ENCODE measurements at places on chromosomes 7 and 10.

DNA sequence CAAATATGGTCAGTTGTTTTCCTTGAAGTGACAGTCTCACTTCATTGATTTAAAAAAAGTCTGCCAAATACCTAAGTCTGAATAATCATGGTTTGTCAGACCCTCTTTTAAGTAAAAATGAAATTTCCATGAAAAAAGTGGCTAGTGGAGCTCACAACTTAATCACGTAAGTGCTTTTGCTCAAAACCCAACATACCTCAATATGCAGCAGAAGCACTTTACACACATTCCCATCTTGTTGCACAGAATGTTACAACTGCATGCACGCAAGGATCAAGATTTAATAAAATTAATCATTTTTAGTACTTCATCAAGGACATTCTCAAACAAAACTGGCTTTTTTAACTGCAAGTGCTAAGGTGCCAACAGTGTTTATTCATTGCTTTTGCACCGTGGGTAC is 21.6 kb downstream of the EZH2 start:
- DNase-seq, result no peak

DNA sequence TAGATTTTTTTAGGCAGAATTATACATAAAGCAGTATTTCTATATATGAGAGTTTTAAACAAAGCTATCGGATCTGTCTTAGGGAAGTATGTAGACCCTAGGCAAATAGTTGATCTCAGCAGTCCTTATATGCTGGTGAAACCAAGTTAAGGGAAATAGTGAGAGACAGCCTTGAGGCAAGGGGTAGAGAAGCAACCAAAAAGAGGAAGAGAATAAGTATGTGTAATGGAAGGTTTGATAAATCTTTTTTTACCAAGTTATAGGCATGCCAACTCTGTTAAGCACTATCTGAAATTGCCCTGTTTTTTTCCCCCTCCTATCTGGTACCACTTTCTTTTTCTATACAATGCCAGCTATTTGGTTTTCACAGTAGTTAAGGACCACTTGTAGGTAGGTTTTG is 19.9 kb downstream of the SPAG6 start:
- no peak for DNase-seq

DNA sequence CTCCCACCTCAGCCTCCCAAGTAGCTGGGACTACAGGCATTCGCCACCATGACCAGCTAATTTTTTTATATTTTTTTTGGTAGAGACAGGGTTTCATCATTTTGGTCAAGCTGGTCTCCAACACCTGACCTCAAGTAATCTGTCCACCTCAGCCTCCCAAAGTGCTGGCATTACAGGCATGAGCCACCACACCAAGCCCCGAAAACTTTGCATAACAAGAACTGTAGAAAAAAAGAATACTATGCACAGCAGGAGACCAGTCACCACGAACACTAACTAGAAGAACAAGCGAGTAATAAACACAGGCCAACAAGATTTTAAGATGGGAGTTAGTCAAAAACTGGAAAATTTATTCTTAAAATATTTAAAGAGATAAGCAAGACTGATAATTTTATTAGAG is 447.0 kb downstream of the ETV1 start:
- no peak for DNase-seq

DNA sequence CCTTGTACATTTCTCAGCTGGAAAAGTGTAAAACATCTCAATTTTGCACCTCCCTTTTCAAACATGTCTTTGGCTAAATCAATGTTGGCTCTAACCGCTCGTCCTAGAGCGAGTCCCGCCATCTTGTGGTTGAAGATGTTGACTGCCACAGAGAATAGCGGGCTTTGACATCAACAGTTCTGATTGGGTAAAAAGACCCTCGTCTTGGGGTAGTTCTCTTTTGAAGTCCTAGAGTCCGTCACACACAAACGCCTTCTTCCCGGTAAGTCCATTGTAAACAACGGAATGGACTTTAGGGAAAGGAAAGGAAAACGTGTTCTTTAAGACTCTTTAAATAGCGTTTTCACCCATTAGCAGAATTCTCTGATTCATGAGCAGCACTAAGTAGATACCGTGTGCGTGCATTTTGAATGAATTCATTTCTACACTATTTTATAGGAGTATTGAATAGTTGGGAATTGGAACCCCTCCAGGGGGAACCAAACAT is 452 bp upstream of the RPP30 start:
- peak; percentile 74 for DNase-seq

DNA sequence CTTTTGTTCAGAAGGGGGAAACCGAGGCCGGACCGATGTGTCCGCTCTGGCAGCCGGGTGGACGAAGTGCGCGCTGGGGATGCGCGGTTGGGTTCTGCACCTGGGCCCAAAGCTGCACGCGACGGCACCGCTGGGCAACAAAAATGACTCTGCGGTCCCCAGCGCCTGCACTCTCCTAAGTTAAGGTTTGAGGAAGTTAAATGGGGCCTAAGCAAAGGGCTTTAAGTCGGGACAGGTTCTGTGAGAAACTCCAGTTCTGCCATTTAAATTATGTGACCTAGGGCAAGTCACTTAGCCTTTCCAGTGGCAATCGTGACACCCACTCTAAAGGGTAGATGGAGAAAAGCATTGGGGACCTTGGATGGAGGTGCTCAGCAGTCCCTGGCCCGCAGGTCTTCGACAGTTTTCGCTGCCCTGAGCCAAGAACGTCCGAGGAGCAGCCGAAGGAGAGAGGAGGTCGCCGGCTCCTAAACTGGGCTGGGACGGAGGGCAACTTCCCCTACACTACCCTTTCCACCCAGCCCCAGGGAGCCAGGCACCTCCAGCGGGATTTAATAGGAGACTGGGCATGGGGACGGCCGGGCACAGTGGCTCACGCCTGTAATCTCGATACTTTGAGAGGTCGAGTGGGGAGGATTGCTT is 534 bp upstream of the ACBD5 start:
- peak; percentile 46 for DNase-seq

- peak; percentile 55 for DNase-seq
Observed at GRCh38 chr7:19557726-19558465, 150.9 kb downstream of the POLR1F start.

GRCh38 chr10:33015761-33016547 is 57.9 kb upstream of the ITGB1 start:
- no peak for DNase-seq
